ENCODE measurements at places on chromosomes 5 and 9. TPM values are rescaled to one million over a fixed set of nuclear protein-coding genes. Genes with fewer than 3 reads are reported as not detected.

DNA sequence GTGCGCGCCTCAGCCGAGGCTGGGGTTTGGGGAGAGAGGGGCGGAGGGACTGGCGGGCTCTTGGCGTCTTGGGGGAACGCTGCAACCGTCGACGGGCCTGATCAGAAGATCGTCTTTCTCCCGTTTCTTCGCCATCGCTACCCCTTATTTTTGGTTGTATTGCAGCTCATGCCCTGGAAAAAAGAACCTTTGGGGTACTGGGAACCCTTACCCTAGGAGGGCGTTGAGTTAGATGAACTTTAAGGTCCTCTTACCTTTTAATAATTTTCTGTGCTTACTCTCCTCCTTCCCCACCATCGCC is 719 bp downstream of the PAIP2 start:
- no peak for DNase-seq

Gene OR1L4
- not detected for total RNA-seq

DNA sequence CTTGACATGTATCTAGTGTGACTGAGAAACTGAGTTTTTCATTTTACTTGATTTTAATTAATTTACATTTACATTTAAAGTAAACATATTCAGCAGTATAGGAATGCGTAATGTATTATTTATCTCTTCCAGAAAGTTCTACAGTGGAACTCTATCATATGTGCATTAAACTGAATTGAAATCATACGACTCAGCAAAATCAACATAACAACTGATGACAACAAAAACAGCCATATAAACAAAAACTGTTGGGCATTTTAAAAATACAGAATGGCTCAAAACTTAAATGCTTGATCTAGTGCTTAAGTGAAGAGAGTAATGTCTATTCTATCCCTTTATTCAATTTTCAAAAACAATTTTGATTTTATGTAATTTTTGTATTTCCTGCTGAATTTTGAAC is 134.4 kb downstream of the TRPM3 start:
- no peak for DNase-seq

- no peak for DNase-seq
These were observed 707 bp downstream of the PIP5K1B start for GRCh38 chr9:68705531-68706362.

Gene CNTNAP3
- 5.5 TPM for total RNA-seq

DNA sequence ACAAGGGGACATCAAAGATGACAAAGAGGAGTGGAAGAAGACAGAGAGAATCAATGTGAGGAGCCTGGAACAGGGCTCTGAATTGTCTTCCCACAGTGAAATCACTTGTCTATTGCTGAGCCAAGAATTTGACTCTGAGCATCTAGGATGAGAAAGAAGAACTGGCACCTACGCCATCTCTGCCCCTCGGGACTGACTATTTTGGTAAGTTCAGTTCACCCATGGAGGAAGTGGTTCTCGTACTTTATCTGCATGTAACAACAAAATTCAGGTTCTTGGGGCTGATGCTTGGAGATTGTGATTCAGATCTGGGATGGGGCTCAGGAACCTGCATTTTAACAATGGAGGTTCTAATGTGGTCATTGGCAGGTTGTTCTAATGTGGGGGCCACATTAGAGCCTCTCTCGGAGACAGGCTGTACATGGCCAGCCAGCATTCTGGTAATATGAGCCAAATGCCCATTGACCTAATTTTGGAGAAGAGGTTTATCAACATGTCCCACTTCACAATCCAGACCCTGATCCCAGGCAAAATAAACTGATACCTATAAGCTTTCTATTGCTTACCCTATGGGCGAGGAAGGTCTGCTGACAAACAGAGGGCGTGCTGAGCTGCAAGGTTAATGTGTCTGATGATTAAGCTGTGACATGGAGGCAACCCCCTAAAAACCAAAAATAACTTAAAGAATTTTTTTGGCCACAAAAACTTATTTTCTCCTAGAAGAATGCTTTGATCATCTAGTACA is 2.7 kb upstream of the IL12B start:
- DNase-seq: no peak

DNA sequence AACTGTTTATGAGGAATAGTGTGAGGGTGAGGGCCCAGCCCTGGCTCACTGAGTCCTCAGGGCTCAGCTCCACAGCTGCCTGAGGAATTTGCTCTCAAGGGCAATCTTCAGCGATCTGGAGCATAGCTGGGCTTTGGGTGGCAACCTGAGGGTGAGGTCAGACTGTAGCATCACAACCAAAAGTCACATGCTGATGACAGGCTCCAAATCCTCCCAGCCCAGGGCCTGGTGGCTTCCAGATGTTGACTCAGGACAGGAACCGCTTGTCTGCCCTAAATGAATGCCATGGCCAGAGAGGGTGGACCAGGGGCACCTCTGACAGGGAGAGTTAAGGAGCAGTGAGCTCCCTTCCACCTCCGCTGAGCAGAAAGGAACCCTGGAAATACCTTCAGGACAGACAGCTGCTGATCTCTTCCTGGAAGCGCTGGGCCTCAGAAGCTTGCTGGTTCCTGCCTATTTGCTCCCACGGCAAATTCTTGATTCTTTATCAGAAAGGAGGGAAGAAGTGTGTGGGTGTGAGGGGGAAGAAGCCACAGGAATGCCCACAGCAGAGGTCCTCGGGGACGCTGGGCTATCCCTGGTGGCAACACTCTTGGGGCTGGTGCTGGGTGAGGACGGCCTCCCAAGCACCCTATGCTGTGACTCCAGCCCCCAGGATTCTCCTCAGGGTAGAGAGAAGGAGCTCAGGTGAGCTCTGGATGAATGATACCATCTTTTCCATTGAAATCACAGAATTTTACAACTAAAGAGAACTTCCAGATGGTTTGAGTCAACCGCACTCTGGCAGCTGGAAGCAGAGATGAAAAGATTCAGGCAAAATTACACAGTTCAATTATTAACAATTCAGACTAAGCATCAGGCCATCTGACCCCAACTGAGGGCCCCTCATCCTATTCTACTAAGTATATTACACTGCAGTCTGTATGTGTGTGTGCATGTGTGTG is 13.8 kb upstream of the CTSL start:
- peak; percentile 59 for DNase-seq

DNA sequence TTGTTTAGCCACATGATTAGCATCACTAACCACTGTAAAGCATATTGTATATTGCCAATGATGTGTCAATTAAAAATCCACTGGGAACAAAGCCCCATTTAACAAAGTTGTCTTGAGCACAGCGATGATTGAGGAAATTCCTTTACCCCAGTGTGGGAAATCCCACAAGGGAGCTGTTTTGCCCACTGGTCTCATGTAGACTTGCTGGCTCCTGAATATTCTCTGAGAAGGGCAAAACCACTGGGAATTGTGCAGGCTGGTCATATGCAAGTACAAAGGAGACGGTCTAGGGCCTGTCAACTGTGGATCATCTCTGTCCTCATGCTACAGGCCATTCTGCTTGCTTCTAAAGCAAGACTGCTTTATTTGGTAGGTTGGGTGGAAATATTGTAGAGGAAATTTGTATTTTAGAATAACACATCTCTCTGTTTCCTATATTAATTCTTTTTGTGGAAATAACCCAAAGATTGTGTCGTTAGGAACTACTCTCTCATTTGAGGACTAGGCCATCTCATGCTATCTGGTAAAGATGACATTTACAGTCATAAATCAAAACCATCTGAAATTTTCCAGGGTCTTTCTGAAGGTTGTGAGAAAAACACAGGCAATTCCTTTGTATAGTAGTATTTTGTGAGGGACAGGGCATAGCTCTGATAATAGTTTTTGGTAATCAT is 60.2 kb downstream of the PARP8 start:
- DNase-seq: no peak

Gene FBXW5
- total RNA-seq: 124 TPM

DNA sequence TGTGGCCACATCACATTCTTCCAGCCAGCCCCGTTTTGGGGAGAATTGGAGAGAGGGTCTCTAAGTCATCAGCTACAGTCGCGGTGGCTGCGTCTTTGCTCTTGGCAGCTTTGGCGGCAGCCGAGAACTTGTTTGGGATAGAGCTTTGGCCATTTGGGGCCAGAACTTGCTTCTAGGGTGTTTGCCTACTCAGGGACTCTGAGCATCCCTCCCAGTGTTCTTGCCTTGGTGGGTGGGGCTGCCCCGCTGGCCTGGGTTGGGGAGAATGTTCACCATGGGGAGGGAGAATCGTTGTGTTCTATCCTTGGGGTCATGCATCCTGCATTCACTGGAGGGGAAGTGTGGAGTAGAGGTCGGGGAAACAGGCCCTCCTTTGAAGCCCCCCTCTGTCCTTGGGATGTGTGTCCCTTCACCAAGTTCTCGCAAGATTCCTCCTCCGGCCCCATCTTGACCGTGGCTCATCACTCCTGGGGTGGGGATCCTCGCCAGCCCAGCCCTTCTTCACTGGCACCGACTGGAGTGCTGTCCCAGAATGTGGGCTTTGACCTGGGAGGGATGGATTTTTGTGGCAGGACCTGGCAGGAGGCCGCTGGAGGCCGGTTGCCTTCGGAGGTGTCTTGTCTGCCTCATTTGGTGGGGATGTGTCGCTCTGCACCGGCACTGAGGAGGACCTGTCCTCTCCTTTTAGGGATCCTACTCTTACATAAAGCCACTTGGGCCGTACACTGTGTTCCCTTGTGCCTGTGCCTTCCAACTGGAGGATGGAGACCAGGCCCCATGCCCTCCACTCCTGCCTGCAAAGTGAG is 3.5 kb downstream of the PHF2 start:
- DNase-seq: no peak

GRCh38 chr5:132294728-132295504 is 722 bp downstream of the SLC22A4 start:
- DNase-seq: no peak

Gene PLAC8L1
- total RNA-seq: not detected

DNA sequence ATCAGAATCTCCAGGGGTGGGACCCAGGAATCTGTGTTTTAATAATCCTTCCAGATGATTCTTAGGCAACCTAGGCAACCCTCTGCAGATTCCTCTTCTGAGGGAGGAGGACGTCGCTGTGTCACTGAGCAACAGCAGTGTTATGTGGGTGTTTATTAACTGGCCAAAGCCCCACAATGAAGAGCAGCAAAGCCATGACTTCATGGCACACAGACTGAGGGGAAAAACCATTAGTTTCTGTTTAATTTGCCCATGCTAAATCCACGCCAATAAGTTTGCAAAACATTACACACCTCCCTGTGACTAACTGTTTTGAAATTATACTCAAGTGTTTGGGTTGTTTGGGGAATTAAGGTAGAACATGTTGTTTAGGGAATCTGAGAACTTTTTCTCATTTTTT is 83.7 kb upstream of the TMED7 start:
- peak; percentile 48 for DNase-seq
